ENCODE measurements at places on chromosomes 3 and 15.

DNA sequence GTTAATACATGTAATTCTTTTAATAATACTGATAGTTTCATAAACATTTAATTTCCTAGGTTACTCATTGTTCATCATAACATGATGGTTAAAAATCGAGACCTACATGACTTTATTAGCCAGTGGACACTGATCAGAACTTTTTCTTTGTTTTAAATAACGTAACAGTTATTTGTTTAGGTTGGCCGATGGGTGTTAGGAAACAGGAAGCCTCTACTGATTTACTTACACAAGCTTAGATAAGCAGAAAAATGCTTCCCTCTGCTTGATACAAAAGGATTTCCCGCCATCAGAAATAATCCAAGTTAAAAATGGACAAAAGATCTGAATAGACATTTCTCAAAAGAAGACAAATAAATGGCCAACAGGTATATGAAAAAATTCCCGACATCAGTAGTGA, 16.6 kb upstream of the APH1B start:
- no peak for DNase-seq

DNA sequence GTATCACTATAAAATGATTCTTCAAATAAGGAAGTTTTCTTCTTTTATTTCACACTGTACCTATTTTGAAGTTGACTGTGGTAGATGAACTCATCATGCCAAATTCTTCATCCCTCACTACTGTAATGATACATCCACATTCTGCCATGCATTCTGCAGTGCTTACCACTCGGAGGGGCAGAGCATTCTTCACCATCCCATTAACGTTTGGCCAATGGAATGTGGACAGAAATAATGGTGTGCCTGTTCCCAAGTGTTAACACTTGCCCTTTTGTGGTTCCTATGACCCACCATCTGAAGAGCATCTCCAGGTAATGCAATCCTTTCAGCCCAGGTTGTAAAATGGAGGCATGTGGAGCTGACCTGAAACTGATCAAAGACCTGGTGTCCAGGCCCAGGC, 18.6 kb downstream of the GOLIM4 start:
- no peak for DNase-seq

DNA sequence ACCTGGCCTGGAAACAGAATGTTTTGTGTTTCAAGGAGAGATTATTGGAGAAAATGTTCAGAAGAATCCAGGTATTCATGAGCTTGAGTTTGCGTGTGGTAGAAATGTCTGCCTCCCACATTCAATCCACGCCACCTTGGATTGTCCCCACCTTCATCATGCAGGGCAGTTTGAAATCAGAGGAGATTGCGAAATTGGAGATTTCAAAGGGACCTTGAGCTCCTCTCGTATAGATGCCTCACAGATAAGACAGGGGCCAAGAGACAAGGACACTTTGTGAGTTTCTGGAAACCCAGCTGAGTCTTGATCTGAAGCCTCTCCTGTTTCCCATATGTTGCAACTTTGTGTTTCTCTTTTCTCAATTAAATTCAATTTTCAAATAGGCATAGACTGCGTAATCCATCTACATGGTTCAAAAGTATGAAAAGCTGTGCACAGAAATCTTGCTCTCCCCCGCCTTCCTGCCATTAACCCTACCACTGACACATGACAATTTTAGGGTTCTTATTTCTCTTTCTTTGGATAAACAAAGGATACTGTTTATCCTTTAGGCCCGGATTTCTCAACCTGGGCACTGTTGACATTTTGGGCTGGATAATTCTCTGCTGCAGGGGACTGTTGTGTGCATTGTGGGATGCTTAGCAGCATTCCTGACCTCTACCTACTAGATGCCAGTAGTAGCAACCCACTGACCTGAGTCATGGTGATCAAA, 53.8 kb downstream of the CMTM8 start:
- DNase-seq = no peak

DNA sequence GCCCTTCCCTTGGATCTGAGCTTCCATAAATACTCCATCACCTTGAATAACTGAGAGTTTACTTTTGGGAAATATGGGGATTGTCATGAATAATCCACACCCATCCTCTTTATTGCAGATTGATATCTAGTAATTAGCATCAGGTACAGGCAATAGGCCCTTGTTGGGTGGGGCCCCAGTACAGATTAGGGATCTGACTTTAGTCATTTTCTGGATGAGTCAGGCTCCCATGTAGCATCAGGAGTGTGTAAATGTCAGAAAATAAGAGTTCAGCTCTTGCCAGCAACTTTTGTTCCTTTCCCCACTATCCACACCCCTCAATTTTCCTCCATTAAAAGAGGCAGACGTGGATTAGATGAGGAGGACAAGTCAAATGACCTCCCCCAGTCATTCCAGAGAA, 17.7 kb upstream of the SNRK start:
- DNase-seq = no peak

- peak; percentile 19 for DNase-seq
Observed at GRCh38 chr15:74725225-74725774, at the start of gene CYP1A1. Gene CYP1A1 (minus strand): TSS chr15:74725528. CDS start chr15:74723097, 2,431 bp downstream.

DNA sequence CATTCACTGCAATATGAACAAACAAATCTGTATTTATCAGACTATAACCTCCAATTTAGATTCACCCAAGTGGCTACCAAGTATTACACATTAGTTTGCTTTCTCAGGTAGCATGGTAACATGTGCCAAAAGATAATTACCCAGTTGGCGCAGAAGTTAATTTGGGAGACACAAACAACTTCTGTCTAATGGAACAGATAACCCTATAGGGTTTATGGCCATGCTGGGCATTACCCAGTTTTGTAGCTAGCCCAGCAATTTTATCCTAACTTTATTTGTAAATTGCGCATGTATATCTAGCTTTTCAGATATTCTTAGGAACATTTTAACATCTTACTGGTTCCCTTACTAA, 780 bp downstream of the RPL22L1 start:
- DNase-seq = peak; percentile 27

DNA sequence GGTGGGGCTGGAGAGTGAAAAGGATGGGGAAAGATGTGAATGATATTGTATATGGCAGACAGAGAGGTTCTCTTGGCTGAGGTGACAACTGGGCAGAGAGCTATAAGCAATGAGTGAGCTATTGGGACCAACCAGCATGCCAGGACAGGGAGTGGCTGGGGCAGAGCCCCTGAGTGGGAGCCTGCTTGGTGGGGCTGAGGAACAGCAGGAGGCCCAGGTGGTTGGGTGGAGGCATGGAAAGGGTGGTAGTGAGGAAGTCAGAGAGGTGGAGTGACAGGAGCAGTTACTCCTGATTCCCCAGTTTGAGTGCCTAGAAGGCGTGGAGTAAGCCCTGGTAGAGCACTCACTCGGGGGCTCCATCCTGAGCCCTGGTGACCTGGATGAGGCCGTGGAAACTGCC, 15.5 kb upstream of the TNFAIP8L3 start:
- no peak for DNase-seq

DNA sequence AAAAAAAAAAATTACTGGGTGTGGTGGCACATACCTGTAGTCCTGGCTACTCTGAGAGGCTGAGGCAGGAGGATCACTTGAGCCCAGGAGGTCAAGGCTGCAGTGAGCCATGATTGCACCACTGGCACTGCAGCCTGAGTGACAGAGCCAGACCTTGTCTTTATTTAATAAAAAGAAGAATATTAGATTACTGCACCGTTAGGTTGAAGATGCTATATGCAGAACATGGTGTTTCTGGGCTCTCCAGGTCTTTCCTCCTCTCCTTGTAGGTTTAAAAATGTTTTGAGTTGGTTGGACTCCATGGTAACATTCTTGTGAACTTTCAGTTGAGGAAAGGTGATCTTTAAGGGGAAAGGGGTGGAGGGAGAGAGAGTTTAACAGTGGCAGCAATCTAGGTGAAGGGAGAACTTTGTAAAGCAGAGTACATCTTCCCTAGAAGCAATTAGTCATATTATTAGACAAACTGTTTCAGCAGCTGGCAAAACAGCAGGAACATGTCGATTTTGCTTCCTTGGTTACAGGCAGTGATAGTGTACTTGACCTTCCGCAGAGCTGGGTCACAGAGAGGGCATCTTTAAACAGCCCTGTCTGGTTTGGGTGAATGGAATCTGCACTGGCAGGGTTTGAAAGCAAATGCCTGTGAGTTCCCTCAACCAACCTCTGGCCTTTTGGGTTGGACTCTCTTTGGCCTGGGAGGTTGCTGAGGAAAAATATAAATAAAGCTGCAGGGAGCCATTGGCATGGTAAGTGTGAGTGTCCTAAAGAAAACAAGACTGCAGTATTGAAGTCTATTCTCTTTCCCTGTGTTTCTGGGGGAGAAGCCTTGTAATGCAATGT, 42.8 kb downstream of the NR2C2 start:
- DNase-seq = no peak

DNA sequence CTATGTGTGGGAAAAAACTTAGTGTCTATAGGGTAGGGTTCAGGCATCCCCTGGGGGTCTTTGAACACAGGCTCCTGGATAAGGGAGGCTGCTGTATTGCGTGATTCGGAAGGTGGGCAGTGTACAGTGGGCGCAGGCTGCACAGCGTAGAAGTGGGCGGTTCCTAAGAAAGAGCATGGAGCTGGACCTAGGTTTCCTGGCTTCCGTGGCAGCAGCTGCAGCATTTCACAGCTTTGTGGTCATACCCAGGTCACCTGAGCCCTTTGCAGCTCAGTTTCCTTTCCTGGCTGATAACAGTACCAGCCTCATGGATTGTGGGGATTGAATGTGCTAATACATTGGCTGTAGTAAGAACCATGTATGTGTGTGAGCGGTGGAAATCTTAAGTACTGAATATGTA, 22.2 kb downstream of the CFAP100 start:
- DNase-seq = no peak

DNA sequence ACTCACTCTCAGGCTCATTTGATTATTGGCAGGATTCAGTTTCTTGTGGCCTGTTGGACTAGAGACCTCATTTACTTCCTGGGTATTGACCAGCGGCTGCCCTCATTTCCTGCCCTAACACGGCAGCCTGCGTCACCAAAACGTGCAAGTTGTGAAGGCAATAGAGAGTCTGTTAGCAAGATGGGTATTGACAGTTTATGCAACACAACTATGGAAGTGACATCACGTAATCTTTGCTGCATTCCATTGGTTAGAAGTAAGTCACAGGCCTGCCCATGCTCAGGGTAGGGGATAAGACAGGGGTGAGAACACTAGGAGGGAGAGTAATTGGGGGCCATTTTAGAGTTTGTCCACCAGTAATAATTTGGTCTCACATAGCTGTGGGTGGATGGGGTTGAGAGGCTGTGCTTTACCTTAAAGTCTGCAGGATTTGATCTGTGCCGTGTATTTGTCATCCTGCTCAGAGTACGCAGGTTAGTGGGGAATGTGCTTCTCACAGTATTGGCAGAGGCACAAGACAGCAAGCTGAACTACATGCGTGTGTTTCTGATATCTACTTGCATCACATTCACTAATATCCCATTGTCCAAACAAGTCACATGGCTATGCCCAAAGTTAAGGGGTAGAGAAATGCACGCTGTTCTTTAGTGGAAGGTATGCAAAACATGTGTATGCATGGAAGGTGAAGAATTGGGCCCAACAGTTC, 83.3 kb downstream of the EDEM1 start:
- no peak for DNase-seq

GRCh38 chr15:56241374-56242105, 2.1 kb downstream of the RFX7 start:
- DNase-seq = no peak

DNA sequence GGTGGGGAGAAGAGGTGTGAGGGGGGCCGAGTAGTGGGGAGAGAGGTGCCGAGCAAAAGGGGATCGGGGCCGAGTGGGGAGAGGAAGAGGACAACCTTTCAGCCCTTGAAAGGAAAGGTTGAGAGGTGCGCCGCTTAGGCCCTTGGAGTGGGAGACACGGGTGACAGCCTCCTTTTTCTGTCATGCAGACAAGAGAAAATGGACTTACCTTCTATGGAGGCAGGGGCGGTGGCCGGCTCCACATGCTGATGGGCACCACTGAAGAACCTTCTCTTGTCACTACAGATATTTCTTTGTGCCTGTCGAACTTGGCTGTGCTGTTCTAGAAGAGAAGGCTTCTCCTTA, 421 bp downstream of the KLHL18 start:
- no peak for DNase-seq

All from CD4-positive, alpha-beta T cell treated with Interleukin-10 for 1 hour (primary cell).